Naive thymus-derived CD8-positive, alpha-beta T cell (primary cell): ENCODE measurements at places on chromosomes 1 and 21. TPM values are rescaled to one million over a fixed set of nuclear protein-coding genes. Genes with fewer than 3 reads are reported as not detected.

Gene OPRD1
- polyA plus RNA-seq = not detected

Gene TNFRSF4
- polyA plus RNA-seq = 0.30 TPM

DNA sequence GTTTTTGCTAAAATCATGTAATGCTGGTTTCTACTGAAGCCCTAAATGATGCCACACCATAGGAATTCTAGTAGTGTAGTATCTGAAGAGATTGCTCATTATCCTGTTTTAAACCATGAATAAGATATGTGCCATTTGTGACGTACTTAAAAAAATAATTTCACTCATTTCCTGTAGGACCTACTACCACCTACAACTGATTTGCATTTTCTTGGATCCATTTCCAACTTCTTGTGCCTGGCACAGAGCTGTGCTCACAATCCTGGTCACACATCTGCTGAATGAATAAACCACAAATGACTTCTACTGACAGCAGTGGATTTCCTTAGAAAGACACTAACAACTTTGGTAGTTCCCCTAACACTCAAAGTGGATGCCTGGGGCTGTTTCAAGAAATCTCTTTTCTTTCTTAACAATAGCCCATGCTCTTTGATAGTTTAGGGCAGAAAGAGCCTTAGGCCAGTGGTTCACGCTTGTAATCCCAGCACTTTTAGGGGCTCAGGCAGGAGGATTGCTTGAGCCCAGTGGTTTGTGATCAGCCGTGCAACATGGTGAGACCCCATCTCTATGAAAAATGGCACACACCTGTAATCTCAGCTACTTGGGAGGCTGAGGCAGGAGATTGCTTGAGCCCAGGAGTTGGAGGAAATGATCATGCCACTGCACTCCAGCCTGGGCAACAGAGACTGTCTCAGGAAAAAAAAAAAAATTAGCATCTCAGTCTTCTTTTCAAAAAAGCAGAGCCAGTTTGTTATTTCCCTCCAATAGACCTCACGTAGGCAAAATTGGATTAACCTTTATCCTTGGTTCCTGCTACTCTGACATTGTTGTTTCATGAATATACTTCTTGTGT lies 13.0 kb upstream of the BATF3 start:
- no peaks in the 10 kb centered on the region for H3K27me3 ChIP-seq
- DNase-seq = no peak
- no peaks in the 10 kb centered on the region for H3K4me1 ChIP-seq
- no peak overlapping the region for H3K4me3 ChIP-seq

DNA sequence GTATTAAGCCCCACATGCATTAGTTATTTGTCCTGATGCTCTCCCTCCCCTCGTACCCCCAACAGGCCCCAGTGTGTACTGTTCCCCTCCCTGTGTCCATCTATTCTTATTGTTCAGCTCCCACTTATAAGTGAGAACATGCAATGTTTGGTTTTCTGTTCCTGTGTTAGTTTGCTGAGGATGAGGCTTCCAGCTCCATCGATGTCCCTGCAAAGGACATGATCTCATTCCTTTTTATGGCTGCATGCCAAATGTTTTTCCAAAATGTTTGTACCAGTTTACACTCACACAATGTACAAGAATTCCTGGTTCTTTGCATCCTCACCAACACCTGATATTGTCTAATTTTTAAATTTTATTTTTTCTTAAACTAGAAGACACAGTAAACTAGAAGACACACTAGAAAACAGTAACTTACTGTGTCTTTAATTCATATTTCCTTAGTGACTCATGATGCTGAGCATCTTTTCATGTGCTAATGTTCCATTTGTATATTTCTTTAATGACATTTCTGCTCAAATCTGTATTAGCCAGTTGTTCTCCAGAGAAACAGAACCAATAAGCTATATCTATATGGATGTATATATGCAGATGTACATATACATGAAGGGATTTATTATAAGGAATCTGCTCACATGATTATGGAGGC lies 19.4 kb upstream of the USP1 start:
- no peak overlapping the region for H3K27ac ChIP-seq
- H3K4me1 ChIP-seq = no peaks in the 10 kb centered on the region
- no peaks in the 10 kb centered on the region for H3K27me3 ChIP-seq
- DNase-seq = no peak
- H3K4me3 ChIP-seq = no peak overlapping the region

Gene TMEM79
- 2.5 TPM for polyA plus RNA-seq

- no peaks in the 10 kb centered on the region for H3K36me3 ChIP-seq
- H3K4me3 ChIP-seq = no peak overlapping the region
- DNase-seq = no peak
- H3K27ac ChIP-seq = no peak overlapping the region
Observed at GRCh38 chr1:111751906-111752575, 3.7 kb upstream of the DDX20 start.

Gene SOX13
- 0.50 TPM for polyA plus RNA-seq

Gene PRKAB2
- polyA plus RNA-seq = 2.4 TPM

GRCh38 chr21:45845770-45846090 lies 135.8 kb upstream of the COL6A1 start:
- H3K27me3 ChIP-seq = peaks cover 14% of the 10 kb centered on the region
- H3K4me1 ChIP-seq = peaks cover 13% of the 10 kb centered on the region
- no peak overlapping the region for H3K4me3 ChIP-seq
- H3K27ac ChIP-seq = no peak overlapping the region
